Stimulated activated CD4-positive, alpha-beta T cell treated with anti-CD3 and anti-CD28 coated beads, Interleukin-1b, Interleukin-23, amount 100 ng/mL, for 1 hour (primary cell): ENCODE measurements at places on chromosomes 5 and 9.

GRCh38 chr5:108481355-108481931, 99.5 kb upstream of the FBXL17 start:
- no peak for DNase-seq

DNA sequence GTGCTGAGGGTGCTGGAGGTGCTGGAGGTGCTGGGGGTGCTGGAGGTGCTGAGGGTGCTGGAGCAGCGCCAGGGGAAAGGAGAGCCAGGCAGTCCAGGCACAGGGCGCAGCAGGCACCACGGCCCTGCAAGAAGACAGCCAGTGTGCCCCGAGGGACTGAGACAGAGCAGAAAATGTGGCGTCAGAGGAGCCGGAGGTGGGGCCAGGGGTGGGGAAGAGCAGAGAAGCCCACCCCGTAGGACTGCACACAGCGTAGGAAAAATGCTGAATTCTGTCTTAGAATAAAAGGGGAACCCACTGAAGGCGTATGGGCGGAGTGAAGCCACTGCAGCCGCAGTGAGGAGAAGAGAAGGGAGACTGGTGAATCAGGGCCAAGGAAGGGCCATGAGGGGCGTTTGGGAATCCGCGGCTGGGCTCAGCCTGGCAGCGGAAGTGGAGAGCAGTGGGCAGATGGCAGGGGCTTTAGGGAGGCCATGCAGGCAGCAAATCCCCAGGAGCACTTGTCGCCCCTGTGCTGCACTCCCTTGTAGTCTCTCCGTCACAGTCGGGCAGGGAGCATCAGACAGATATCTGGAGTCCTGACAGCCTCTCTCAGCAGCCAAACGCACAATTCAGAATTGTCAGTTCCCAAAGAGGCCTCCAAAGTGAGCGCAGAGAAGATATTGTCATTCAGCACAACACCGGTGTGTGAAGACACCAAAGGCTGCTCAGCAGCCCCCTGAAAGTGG, 35.9 kb upstream of the LECT2 start:
- DNase-seq, result no peak

DNA sequence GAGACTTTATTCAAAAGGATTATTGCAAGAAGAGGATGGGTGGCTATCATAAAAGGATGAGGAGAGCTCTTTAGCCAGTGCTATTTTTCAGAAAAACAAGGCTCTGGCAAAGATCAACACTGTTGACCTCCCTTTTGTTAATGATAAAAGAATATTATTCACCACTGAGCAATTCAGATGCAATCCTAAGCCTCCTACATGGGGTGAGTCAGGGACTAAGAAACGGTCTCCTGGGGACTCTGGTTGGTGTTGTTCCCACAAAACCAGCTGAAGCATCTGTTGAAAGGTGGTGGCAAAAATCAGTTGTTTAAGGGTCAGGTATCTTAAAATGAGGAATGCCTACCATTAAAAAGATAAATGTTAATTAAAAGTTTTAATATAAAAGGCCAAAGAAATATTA, 7.7 kb upstream of the GCNT1 start:
- no peak for DNase-seq

- no peak for DNase-seq
Observed at GRCh38 chr5:80653502-80653901, 950 bp upstream of the MSH3 start.

DNA sequence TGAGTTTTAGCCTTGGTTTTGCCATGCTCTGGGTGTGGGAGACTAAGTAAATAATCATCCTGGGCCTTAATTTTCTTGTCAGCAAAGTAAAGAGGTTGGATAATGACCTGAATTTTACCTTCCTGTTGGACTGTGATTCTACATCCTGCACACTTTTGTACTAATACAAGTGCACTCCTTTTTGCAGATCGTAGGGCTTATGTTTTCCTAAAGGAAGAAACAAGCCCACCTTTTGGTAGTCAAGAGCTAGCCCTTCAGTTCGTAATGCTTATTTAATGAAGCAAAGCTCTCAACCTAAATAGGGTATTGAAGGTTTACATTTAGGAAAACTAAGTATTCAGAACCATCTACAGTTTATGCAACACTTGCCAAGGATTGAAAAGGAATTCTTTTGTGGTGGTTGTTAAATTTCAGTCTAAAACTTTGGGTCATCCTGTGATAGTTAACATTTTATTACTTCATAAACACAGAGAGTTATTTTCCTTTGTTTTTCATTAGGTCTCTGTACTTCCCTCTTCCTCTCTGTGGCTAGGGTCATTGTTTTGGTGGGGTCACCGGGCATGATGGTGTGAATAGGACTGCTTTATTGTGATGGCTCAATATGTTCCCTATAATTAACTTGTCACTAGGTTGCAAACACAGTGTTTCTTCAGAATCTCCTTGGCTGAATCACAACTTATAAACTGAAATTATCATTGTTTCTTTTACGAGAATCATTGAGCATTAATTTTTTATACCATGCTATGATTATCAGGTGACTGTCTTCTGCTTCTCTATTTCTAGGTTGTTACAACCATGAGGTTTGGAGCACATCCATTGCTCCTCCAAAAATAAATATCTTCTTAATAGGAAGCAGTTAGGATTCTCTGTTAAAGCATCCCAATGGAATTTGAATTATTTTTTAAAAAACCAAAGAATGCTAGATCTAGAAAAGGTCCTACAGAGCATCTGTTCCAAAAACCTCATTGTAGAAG, 28.5 kb downstream of the SPINK5 start:
- DNase-seq, result no peak

DNA sequence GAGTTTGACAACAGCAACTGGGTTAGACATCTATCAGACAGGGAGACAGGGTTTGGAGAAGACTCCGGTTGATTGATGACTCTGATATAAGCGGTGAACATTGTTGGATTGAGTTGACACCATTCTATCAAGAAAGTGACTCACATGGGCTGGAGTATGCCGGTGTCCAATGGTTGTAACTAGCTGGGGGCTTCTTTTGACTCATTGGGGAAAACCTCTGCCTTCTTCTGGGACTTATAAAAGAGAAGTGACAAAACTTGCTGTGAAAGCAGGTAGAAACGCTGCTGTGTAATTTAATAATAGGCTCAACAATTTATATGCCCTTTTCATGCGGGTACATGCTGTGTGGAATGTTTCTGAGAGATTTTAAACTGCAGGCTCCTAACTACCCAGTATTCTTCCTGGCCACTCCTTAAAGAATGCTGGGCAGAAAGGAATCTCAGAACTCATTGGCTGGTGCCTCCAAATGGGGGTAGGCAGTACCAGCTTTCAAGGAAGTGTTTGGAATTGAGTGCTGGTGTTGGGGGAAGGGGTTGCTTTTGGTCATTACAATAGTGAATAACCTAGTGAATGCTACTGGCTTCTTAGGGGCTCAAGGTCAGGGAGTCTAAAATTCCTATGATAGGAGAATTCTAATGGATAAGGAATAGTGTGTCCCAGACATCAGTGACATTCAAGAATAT, 43.9 kb downstream of the FYB1 start:
- no peak for DNase-seq
